ENCODE measurements at places on chromosomes 12 and 14.

GRCh38 chr12:91890742-91891141, 254.9 kb downstream of the BTG1 start:
- no peak for DNase-seq

GRCh38 chr14:31027847-31028246, 1.7 kb upstream of the STRN3 start:
- DNase-seq, result no peak

DNA sequence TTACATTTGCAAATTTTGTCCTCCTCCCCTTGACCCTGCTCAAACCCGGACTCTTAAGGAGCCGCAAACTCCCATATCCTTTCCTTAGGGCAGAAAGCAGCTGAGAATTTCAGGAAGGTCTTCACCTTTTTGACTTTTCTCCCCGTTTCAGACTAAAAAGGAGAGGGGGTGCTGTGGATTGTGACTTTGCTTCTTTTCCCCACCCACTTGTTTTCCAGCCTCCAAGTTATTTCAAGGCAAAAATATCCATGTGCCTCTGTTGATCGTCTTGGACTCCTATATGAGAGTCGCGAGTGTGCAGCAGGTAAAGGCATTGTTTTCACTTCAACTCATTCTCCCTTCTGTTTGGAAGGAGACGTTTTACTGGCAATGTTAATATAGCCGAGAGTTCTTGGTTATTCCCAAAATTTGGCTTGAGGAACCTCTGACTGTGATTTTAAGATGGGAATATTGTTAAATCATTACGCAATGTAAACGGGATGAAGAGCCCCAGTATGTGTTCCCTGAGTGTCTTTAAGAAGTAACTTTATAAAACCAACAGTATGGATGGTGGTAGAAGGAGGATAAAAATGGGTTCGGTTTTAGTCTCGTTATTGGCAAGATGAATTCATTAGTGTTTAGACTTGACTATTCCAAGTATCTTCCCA, 663 bp downstream of the LRRK2 start:
- DNase-seq, result no peak

DNA sequence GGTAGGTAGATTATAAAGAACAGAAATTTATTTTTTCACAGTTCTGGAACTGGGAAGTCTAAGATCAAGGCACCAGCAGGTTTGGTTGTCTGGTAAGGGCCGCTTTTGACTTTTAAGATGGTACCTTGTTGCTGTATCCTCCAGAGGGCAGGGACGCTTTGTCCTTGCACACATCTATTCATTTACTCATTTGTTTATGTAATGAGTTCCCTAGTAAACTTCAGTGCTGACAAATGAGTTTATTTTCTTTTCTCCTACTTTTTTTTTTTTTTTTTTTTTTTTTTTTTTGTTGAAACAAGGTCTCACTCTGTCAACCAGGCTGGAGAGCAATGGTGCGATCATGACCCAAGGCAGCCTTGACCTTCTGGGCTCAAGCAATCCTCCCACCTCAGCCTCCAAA, 195.7 kb downstream of the FBXL14 start:
- no peak for DNase-seq

- no peak for DNase-seq
These were observed 210.8 kb upstream of the FLRT2 start for GRCh38 chr14:85319101-85319500.

GRCh38 chr12:132432721-132433577, 57.0 kb upstream of the FBRSL1 start:
- no peak for DNase-seq

GRCh38 chr12:50065726-50066310, 8.4 kb downstream of the ASIC1 start:
- DNase-seq, result no peak

DNA sequence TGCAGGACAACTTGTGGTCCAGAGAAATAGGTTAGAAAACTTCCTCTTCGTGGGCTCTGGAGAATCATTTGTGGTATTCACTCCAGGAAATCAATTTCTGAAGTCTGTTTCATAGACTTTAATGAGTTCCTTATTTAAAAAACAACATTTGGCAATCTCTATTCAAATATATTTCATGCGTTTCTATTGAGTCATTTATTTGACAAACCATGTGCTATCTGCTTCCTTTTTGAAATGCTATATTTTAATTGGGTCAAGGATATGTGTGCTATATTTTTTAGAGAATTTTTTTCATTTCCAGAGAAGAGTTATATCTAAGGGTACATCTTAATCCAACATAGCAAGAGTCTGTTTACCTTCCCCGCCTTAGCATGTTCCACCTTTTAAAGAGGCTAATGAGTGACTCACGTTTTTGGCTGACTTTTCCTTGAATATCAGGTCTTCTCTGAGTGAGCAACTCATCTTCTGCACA, 252.4 kb upstream of the EGLN3 start:
- DNase-seq, result no peak

GRCh38 chr14:33287189-33287588, 348.5 kb downstream of the NPAS3 start:
- DNase-seq, result no peak

- DNase-seq, result no peak
These were observed 1212.9 kb downstream of the BCL11B start for GRCh38 chr14:98059106-98059505.

GRCh38 chr12:132899033-132899432, 11.6 kb upstream of the CHFR start:
- DNase-seq, result no peak

- no peak for DNase-seq
These were observed 44.7 kb upstream of the CEP83 start for GRCh38 chr12:94504386-94504785.

GRCh38 chr14:54629635-54630360, 62.9 kb downstream of the SAMD4A start:
- DNase-seq, result no peak

GRCh38 chr14:101473045-101473729, 88.1 kb upstream of the DIO3 start:
- no peak for DNase-seq

GRCh38 chr14:84643446-84643845, 886.5 kb upstream of the FLRT2 start:
- DNase-seq, result no peak

DNA sequence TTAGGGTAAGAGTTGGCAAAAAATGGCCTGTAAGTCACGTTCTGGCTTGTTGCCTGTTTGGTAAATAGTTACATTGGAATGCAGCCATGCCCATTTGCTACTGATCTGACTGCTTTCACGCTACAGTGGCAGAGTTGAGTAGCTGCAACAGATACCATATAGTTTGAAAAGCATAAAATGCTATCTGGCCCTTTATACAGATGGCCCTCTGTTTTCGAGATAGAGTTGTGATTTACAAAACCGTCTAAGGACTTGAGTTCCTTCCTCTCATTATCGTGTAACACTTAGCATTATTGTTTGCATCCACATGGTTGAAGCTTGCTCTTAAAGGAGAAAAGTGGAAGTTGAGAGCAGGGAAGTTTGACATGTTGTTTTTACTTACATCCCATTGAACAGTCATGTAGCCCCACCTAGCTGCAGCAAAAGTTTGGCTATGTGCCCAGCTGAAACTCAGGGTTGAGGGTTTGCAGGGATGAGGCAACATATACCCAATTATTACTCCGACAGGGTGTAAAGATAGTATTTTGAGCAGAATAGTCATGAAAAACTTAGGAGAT, 11.3 kb upstream of the SCFD1 start:
- DNase-seq, result no peak

DNA sequence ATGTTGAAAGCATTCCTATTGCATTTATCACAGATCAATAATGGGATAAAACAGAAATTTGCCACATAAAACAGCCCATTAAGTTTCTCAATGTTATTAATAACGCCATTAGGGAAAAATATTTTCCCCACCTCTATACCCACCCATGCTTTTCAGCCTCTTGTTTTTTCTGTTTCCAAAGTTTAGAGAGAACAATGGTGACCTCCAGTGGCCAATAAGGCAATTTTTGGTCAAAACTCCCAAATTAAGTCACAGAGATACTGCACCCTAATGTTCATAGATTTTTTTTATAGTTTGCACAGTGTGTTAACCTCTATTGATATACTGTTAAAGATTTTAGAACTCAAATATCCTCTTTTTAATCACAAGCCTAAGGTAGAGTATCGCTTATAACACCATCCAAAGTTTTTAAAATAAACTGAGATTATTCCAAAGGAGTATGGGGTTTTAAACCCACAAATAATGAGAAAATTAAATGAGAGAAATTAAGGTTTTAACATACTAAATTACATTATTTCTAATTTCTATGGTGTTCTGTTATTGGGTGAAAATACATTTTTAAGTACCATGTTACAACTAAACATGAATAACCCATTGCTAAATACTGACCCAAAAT, 184.7 kb upstream of the DCN start:
- no peak for DNase-seq

- DNase-seq, result no peak
These were observed 7.3 kb downstream of the HOXC8 start for GRCh38 chr12:54016051-54016450.

- no peak for DNase-seq
These were observed 22.7 kb upstream of the ULK1 start for GRCh38 chr12:131871677-131872076.
